ENCODE measurements at places on chromosomes 7 and 10.

- DNase-seq: no peak
Observed at GRCh38 chr10:101263150-101263752, 34.0 kb upstream of the LBX1 start.

DNA sequence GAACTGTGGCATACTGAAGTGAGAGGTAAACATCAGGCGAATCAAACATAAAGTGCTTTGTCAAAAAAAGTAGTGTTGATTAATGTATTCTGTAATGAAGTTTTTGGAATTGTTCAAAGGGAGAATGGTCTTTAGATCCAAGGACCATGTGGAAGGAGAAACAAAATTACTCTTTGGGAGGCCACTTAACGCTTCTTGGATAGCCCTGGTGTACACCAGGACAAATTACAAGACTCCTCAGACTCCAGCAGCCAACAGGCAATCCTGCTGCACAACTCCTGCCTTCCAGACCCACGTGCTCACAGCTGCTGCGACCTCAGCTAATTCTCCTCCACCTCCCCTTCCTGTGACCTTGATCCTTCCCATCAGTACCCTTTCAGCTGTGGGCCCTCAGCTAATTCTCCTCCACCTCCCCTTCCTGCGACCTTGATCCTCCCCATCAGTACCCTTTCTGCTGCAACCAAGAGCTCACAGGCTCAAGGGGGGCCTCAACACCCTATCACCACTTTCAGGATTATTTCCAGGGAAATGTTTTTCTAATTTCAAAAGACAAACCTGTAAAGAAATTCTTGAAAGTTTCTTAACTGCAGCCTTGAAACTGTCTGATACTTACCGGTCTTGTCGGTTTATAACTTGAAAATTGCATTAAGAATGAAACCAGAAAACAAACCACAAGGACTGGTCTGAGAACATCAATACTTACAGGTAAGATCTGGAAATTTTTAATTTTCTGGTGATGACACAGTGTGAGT, 29.7 kb upstream of the DDC start:
- no peak for DNase-seq

- DNase-seq: no peak
Observed at GRCh38 chr7:52107355-52107754, 790.7 kb upstream of the COBL start.

DNA sequence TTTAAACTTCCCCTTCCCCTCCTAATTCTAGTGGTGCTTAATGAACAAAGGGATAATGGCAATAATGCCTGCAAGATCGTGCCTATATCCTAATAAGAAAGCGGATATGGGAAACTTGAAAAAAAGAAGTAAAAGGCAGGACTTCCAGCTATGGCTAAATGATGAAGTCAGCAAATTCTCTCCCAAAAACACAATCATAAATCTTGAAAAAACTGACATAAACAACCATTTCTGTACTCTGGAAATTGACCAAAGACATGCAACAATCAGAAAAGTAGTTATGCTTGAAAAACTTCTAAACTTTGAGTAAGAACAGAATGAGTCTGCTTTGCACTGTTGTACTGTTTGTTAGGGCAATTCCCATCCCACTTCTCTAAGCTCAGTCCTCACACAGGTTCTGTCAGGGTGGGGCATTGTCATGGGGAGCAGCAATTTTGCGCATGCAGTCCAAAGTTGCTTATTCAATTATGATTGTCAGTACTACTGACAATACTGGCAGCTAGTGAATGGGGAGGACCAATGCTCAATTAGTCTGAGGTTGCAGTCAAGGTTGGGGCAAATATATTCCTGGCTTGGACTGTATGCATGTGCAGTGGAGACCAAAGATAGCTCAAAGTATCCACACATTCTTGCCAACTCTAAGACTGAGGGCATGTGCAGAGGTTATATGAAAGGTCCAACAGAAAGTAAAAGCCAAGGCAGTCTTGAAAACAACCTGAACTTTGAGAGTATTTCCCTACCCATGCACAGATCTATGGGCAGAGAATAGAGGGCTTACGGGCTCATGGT, 34.1 kb upstream of the ARHGAP22 start:
- no peak for DNase-seq
